Adrenal gland (tissue), 19 donors: ENCODE measurements at places on chromosomes 1 and 21.
A peak's percentile ranks its signal among the peaks of the same experiment; 100 is the strongest.

- H3K36me3 ChIP-seq, result no peaks in the 10 kb centered on the region
- peaks cover 12% of the 10 kb centered on the region for H3K27me3 ChIP-seq
- no peak overlapping the region for H3K4me3 ChIP-seq
- H3K4me1 ChIP-seq, result peaks cover 4% of the 10 kb centered on the region
Measured at GRCh38 chr21:31874812-31875212, 2.0 kb downstream of the HUNK start.

DNA sequence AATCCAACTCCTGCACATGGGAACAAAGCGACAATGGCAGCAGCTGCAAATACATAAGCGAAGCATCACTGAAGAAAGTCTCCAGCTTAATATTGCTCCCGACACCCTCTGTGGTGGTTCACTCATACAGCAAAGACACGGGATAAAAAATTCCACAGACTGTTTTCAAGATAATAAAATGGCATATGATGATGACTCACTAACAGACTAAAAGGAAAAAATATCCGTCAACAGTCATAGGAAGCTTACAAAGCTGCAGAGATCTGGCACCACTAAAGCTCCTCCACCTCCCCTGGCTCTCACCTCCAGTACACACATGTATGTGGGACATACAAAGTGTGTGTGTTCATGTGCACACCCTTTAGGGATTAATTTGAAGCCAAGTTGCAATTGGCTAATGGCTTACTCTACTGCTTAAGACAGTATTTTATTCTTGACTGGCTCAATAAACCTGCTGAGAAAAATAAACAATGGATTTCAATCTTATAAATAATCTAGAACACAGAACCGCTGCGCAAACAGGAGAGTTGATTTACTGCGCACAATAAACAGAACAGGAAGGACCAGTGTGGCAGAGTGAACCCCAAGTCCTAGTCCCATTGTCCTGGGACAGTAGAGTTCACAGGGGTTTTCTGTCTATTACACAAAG, 94.4 kb downstream of the SLC45A1 start:
- H3K27ac ChIP-seq, result peak overlapping the region; percentile 87
- H3K4me3 ChIP-seq, result no peak overlapping the region
- no peaks in the 10 kb centered on the region for H3K27me3 ChIP-seq
- DNase-seq, result peak; percentile 58
- H3K4me1 ChIP-seq, result peaks cover 74% of the 10 kb centered on the region

GRCh38 chr1:3681898-3682806, 29.8 kb downstream of the TP73 start:
- no peak overlapping the region for H3K4me3 ChIP-seq
- peaks cover 4% of the 10 kb centered on the region for H3K27me3 ChIP-seq
- no peak for DNase-seq
- H3K36me3 ChIP-seq, result no peaks in the 10 kb centered on the region
- no peaks in the 10 kb centered on the region for H3K4me1 ChIP-seq

DNA sequence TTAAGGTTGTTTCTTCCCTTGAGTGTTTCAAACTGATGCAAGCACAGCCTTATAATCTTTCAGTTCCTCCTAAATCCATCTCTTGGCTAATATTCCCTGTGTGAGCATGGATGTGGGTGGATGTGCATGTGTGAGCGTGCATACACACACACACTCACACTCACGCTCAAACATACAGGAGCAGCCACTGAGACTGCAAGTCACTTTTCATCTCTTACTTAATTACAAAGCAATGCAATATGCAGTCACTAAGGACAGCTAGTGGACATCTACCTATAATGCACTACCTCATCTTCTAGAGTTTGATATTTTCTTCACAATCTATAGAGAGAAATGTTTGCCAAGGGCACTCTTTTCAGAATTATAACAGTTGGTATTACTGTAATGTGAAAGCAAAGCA, 1.4 kb downstream of the ESRRG start:
- no peak overlapping the region for H3K27ac ChIP-seq
- H3K4me1 ChIP-seq, result no peaks in the 10 kb centered on the region
- no peak overlapping the region for H3K4me3 ChIP-seq
- DNase-seq, result no peak

- no peak for DNase-seq
- peak overlapping the region; percentile 100 for H3K27ac ChIP-seq
- no peaks in the 10 kb centered on the region for H3K27me3 ChIP-seq
- no peaks in the 10 kb centered on the region for H3K36me3 ChIP-seq
- H3K4me3 ChIP-seq, result no peak overlapping the region
- peaks cover 43% of the 10 kb centered on the region for H3K4me1 ChIP-seq
Measured at GRCh38 chr1:223844787-223845036, 1.0 kb downstream of the TP53BP2 start.

DNA sequence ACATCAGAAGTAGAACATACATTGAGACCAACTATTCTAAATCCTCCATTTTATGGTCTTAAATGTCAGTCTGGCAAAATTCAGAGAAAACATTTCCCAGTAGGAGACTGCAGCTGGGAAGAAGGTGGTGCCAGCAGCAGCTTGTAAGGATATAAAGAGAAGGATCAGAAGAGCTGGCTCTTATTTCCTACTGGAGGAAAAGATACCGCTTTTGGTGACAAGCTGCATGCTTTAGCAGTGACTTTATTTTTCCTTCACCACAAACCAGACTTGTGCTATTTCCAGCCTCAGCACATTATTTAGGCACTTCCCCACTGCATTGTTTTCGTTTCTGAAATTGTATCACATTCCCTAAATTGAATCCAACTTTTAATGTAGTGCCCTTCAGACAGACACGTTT, 28.4 kb downstream of the RNF11 start:
- DNase-seq, result no peak
- H3K27me3 ChIP-seq, result no peaks in the 10 kb centered on the region
- peak overlapping the region; percentile 26 for H3K27ac ChIP-seq

GRCh38 chr21:45430521-45431501, 25.8 kb downstream of the COL18A1 start:
- no peaks in the 10 kb centered on the region for H3K27me3 ChIP-seq
- no peak for DNase-seq
- no peak overlapping the region for H3K27ac ChIP-seq
- H3K36me3 ChIP-seq, result no peaks in the 10 kb centered on the region

- peak; percentile 45 for DNase-seq
- H3K27ac ChIP-seq, result no peak overlapping the region
- H3K4me3 ChIP-seq, result no peak overlapping the region
- no peaks in the 10 kb centered on the region for H3K4me1 ChIP-seq
- H3K36me3 ChIP-seq, result no peaks in the 10 kb centered on the region
Measured at GRCh38 chr21:20882462-20883407, 115.5 kb upstream of the NCAM2 start.

- peaks cover 12% of the 10 kb centered on the region for H3K4me1 ChIP-seq
- no peak overlapping the region for H3K4me3 ChIP-seq
- no peak overlapping the region for H3K27ac ChIP-seq
- no peaks in the 10 kb centered on the region for H3K36me3 ChIP-seq
- DNase-seq, result peak; percentile 13
- no peaks in the 10 kb centered on the region for H3K27me3 ChIP-seq
Measured at GRCh38 chr1:44832056-44832705, 10.9 kb downstream of the PTCH2 start.

- H3K36me3 ChIP-seq, result no peaks in the 10 kb centered on the region
- no peak overlapping the region for H3K27ac ChIP-seq
- DNase-seq, result no peak
- no peaks in the 10 kb centered on the region for H3K27me3 ChIP-seq
Measured at GRCh38 chr1:155424091-155424490, 103.4 kb downstream of the RUSC1 start.

DNA sequence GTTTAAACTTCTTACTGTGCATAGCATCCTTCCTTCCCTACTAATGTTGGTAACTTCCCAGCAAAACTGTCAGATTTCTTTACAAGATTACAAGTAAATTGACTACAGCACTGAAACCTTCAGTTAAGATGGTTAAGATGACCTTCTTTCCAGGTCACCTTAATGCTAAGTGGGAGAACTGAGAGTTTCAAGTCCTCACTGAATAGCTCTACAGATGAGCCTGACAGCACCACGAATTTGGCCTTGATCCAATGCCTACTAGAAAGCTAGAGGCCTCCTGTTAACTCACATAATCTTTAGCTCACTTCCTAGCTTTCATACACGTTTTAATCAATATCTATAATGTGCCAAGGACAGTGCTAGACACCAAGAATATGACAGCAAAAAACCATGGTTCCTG, 276.0 kb upstream of the PLD5 start:
- no peaks in the 10 kb centered on the region for H3K36me3 ChIP-seq
- H3K4me3 ChIP-seq, result no peak overlapping the region
- H3K4me1 ChIP-seq, result no peaks in the 10 kb centered on the region
- no peak overlapping the region for H3K27ac ChIP-seq

GRCh38 chr21:31660259-31660565, 719 bp downstream of the SOD1 start:
- no peak for DNase-seq
- H3K4me3 ChIP-seq, result peak overlapping the region; percentile 31
- peak overlapping the region; percentile 97 for H3K27ac ChIP-seq
- no peaks in the 10 kb centered on the region for H3K27me3 ChIP-seq
- H3K4me1 ChIP-seq, result peaks cover 3% of the 10 kb centered on the region

DNA sequence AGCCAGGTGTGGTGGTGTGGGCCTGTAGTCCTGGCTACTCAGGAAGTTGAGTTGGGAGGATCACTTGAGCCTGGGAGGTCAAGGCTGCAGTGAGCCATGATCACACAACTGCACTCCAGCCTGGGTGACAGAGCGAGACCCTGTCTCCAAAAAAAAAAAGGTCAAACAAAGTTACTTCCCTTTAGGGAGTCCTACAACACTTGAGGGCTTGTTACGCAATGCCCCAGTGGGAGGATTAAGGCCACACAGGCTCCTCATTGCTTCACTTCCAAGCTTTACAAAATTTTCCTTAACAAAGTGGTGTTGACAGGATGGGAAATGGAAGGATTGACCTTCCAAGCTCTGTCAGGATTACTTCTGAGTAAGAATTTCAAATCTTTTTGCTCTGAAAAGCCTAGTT, 6.2 kb upstream of the EXTL1 start:
- no peaks in the 10 kb centered on the region for H3K36me3 ChIP-seq
- peaks cover 8% of the 10 kb centered on the region for H3K4me1 ChIP-seq
- H3K27me3 ChIP-seq, result no peaks in the 10 kb centered on the region
- DNase-seq, result peak; percentile 74

- no peak overlapping the region for H3K4me3 ChIP-seq
- no peak overlapping the region for H3K27ac ChIP-seq
- no peaks in the 10 kb centered on the region for H3K36me3 ChIP-seq
- DNase-seq, result no peak
- no peaks in the 10 kb centered on the region for H3K27me3 ChIP-seq
Measured at GRCh38 chr1:11170102-11170501, 19.1 kb upstream of the ANGPTL7 start.

- DNase-seq, result peak; percentile 60
- no peaks in the 10 kb centered on the region for H3K36me3 ChIP-seq
- H3K27ac ChIP-seq, result peak overlapping the region; percentile 60
- H3K4me1 ChIP-seq, result peaks cover 16% of the 10 kb centered on the region
Measured at GRCh38 chr1:81799939-81800694, 617 bp upstream of the ADGRL2 start.
